ENCODE measurements at places on chromosomes 16 and 17. TPM values are rescaled to one million over a fixed set of nuclear protein-coding genes. Genes with fewer than 3 reads are reported as not detected.

MYOCD gene
- polyA plus RNA-seq, result not detected

KAT2A gene
- polyA plus RNA-seq, result 6.6 TPM

FBXW10B gene
- polyA plus RNA-seq, result not detected

C16orf46 gene
- polyA plus RNA-seq, result 0.35 TPM

C1QTNF8 gene
- polyA plus RNA-seq, result not detected

TMC5 gene
- not detected for polyA plus RNA-seq

EXOSC6 gene
- polyA plus RNA-seq, result 7.9 TPM

LRRC37A gene
- 2.1 TPM for polyA plus RNA-seq

AGRP gene
- polyA plus RNA-seq, result not detected

HBZ gene
- polyA plus RNA-seq, result not detected

KRTAP16-1 gene
- polyA plus RNA-seq, result 0.19 TPM

KRT33B gene
- not detected for polyA plus RNA-seq

GNAO1 gene
- polyA plus RNA-seq, result not detected

NTN3 gene
- polyA plus RNA-seq, result not detected

OR4D1 gene
- 2.5 TPM for polyA plus RNA-seq

ST6GALNAC1 gene
- 20.7 TPM for polyA plus RNA-seq

CHMP1A gene
- polyA plus RNA-seq, result 54.7 TPM

ATP6V0A1 gene
- 10.7 TPM for polyA plus RNA-seq

Data from naive thymus-derived CD4-positive, alpha-beta T cell (primary cell).